ENCODE measurements at places on chromosomes 6 and 20.

GRCh38 chr6:129134535-129134934, 251.6 kb downstream of the LAMA2 start:
- DNase-seq: no peak

DNA sequence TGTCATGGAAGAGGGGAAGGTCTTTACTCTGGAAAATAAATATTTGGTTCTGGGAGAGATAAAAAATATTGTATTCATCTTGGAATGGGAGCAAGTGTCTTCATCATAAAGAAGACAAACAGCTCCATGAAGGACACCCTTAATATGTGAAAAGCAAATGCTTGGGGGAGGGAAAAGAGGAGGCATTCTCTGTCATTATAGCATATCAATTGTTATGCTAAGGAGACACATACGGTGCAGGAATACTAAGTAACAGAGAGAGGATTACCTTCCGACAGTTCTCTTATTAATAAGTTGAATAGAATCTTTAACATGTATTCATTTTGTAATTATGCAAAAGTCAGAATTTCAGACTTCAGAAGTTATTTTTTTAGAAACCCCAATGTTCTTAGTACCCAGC, 634.4 kb downstream of the UTRN start:
- DNase-seq: no peak

DNA sequence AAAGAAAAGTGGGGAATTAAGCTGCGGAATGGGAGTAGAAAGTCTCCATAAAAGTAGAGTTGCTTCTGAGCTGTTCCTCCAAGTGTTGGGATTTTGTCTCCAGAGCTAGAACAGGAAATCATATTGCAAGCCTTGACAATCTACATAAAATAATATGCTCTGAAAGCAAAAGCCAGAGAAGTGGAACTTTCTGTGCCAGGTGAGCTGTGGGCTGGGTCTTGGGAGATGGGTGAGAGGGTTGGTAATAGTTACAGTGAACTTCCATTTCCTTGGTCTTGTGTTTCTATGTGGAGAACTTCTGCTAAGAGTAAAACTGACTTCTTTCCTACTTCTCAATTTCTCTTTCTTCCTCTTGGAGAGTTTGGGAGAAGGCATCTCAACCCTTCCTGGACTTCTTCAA, 6.3 kb upstream of the HMGN4 start:
- no peak for DNase-seq

DNA sequence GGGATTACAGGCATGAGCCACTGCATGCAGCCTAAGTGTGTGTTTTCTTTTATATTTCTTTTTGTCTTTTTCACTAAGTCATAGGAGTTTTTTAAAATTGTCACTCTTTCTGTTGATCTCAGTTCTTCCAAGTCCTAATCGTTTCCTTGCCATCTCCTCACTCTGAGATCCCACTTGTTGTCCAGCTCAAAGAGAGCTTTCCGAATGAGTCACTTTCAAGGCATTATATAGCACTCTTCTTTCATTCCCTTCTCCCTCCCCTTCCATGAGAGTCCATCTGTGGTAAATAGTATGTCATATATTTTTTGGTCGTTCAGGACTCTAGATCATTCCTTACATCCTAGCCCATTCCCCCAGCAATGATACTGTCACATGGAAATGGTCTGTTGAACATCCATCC, 4.3 kb downstream of the VAPB start:
- no peak for DNase-seq

DNA sequence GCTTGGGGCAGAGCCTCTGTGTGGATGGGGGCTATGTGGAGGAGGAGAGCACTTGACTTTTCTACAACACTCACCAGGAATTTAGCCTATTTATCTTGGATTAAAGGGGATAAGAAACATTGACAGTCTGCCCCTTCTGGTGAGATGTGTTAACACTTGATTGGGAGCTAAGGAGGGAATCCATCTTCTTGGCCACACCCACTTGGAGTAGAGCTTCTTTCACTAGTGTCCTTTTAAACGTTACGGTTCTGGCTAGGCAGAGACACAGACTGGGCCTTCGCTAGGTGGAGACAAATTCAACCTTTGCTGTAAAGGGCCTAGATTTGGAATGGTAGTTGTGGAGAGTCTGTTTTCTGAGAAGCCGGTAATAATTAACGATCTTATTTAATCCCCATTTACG, 15.5 kb upstream of the TPBG start:
- no peak for DNase-seq

- DNase-seq: no peak
Observed at GRCh38 chr20:11935212-11936154, 17.8 kb downstream of the BTBD3 start.

DNA sequence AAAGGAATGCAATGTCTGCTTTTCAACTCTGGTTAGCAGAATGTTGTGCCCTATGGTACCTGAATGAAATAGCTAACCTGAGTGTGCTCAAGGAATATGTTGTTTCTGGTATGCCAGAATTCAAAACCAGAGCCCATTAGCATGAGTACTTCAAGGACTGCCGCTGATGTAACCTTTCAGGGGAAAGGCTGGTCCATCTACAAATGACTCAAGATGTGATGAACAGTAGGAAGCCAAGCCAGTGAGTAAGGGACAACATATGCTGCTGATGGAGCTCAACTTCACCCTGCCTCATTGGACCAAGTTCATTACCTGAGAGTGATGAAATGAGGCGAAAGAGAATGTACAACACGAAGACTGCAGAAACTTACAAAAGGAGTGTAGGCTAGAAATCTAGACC, 95.7 kb upstream of the BMP2 start:
- DNase-seq: no peak

DNA sequence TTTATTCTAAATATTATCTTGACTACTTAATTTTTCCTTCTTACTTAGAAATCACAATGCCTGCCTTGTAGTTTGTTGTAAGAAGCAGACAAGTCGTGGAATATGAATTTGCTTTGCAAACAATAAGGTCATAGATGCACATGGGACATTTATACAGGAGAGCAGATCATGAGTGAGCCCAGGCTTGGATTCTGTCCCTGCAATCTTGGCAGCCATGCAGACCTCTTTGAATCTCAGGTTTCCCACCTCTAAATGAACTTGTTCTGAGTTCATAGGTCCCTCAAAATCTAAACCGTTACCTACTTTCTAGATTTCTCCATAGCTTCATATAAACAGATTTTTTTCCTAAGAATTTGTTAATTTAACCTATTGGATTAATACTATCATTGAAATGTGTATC, 19.5 kb downstream of the KIAA0408 start:
- DNase-seq: no peak

- no peak for DNase-seq
Observed at GRCh38 chr6:34544776-34545471, 11.2 kb downstream of the SPDEF start.

DNA sequence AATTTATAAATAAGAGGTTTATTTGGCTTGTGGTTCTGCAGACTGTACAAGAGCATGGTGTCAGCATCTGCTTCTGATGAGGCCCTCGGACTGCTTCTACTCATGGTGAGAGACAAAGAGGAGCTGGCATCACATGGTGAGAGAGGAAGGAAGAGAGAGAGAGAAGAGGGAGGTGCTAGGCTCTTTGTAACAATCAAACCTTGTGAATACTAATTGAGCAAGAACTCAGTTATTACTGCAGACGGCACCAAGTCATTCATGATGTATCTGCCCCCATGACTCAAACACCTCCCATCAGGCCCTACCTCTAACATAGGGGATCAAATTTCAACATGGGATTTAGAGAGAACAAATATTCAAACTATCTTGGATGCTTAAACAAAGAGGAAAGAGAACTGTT, 6.3 kb upstream of the SIRPG start:
- no peak for DNase-seq

GRCh38 chr6:21726676-21727075, 133.1 kb downstream of the SOX4 start:
- no peak for DNase-seq

DNA sequence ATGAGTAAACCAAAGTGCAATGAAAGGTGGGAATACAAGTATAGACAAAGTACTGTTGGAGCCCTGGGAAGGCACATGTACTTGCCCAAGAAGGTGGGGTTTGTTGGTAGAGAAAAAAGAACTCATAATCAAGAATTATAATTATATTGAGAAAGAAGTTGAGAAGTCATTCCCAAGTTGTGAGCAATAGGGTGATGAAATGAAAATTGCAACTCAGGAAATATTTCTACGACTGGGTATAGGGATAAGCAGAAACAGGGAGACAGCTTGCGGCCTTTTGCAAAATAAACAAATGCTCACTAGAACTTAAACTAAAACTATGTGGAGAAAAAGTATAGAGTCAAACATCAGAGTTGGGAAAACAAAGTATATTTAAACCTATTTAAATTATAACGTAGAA, 250.7 kb upstream of the FAM83B start:
- no peak for DNase-seq

DNA sequence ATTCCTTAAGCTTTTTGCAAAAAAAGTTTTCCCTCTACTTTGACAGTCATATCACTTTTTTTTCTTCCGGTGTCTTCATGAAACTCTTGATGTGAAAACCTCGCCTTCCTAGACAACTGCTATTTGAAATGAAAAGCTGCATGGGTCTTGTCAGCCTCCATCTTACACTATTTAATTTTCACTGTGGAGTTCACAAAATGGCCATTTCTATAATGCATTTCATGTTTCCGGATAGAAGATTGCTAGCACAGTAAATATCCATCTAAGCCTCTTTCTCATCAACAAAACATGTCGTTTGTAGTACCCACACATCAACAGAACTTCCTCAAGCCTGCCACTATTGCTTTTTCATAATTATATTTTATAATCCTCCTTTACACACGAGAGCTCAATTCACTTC, 204.9 kb upstream of the ID4 start:
- DNase-seq: no peak

DNA sequence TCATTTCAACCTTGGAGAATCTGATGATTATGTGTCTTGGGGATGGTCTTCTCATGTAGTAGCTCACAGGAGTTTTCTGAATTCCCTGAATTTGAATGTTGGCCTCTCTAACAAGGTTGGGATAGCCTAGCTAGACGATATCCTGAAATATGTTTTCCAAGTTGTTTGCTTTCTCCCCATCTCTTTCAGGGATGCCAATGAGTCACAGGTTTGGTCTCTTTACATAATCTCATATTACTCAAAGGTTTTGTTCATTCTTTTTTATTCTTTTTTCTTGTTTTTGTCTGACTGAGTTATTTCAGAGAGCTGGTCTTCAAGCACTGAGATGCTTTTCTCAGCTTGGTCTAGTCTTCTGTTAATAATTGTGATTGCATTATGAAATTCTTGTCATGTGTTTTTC, 42.7 kb upstream of the COL9A1 start:
- DNase-seq: no peak

GRCh38 chr20:62117362-62117646, 5.0 kb upstream of the LSM14B start:
- DNase-seq: no peak

DNA sequence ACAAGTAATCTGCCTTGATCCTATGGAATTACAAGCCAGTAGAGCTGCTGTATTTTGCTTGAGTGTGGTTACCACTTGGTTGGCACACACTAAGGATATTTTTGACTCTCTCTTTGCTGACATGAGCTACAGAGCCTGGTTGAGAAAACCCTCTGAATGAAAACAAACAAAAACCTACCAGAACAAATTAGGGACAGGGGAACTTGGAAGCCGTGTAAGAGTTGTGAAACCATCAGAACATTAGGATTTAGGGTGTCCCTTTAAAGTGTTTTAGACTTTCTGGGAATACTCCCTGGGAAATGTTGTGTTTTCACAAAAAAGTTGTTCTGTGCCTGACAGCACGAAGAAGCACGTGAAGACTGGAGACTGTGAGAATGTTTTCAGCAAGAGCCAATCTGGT, 20.5 kb upstream of the PDE7B start:
- DNase-seq: no peak

DNA sequence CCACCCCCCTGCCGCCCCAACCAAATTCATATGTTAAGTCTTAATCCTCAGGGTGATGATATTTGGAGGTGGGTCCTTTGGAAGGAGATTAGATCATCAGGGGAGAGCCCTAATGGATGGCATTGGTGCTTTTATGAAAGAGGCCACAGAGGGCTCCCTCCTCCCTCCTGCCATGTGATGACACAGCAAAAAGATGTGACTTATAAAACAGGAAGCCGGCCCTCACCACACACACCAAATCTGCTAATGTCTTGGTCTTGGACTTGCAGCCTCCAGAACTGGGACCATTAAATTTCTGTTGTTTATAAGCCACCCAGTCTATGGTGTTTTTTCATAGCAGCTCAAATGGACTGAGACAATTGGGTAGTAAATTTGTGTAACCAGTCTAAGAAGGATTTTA, 176.3 kb downstream of the ADGRG6 start:
- DNase-seq: no peak

GRCh38 chr20:4607287-4607713, 114.4 kb upstream of the PRND start:
- DNase-seq: peak; percentile 14

- DNase-seq: no peak
Observed at GRCh38 chr6:157728183-157728881, 94.7 kb upstream of the SNX9 start.

GRCh38 chr6:11684901-11685480, 93.6 kb downstream of the ADTRP start:
- no peak for DNase-seq

GRCh38 chr20:49633643-49634042, 65.7 kb upstream of the PTGIS start:
- DNase-seq: no peak

DNA sequence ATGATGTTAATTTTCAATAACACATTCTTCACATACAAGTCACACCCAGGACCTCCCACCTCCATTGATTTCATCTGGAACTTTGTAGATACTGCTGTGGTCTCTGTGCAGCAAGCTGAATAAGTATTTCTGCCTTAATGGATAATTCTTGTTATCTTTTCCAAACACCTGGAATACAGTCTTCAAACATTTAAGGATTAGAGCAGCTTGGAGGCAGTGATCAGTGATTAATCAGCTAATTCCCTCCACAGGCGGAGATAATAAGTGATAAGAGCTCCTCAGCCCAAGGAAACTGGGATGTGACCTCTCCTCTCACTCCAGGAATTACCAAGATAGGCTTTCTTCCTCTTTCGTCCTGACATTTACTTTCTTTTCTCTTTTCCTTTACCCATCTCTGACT, 110.7 kb downstream of the FIG4 start:
- DNase-seq: no peak

DNA sequence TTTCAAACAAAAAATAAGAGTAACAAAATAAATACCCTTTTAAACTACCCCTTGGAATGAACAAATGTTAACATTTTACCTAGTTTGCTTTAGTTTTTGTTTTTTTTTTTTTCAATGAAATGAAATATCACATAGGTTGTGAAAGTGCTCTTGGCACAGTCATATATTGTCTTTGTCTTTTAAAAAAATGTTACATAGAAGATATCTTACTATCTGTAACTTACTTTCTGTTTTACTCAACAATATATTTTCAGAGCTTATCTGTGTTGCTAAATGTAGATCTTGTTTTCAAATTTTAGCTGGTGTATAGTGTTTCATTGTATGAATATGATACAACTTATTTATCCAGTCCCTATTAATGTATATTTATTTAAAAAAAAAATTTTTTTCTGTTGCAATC, 8.6 kb downstream of the CEP57L1 start:
- no peak for DNase-seq

DNA sequence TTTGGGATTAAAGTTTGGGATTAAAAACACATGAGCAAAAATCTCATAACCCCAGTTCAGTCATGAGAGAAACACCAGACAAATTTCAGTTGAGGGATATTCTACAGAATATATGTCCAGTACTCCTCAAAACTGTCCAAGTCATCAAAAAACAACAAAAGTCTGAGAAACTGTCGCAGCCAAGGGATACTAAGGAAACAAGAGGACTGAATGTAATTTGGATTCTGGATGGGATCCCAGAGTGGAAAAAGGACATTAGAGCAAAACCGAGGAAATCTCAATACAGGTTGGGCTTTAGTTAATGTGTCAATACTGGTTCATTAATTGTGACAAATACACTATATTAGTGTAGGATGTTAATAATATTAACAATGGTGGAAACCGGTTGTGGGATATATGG, 219.3 kb downstream of the BCKDHB start:
- no peak for DNase-seq
